HuH-7 (cell line): ENCODE measurements at places on chromosomes 2 and 18.

GRCh38 chr18:74836296-74837139, 238.8 kb downstream of the ZNF407 start:
- no peak for DNase-seq

GRCh38 chr18:74906184-74906583, 302.8 kb downstream of the PTGR3 start:
- DNase-seq, result no peak

DNA sequence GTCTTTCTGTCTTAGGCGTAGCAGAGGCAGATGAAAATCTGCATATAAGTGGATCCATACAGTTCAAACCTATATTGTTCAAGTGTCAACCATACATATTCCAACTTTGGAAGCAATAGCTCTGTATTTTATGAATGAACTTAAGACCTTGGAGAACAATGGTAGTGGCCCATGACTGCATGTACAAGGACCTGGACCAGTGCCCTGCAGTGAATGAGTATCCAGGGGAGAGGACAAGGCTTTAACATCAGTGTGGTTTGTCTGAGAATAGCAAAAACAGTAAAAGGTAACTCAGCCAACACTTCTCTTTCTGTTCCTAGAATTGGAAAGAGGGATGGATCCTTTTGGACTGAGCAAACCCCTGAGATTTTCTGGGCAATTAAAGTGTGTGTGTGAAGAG, 230.8 kb upstream of the LINC00305 start:
- no peak for DNase-seq

DNA sequence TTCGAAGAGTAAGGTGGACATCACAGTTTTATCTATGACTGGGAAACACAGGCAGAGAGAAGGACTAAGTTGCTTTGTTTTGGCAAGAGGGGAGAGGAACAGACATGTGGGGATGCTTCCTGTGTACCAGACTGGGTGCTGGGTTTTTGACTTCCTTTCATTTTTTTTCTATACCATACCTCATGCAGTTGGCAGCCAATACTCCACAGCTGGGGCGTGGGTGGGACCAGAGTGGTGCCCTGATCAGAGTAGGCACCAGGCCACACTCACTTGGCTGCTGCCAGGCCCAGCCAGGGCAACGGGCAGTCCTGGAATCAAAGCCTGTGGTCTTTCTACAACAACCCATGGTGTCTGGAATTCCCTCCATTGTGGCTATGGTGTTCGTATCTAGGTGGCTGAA, 45.2 kb downstream of the SH3RF3 start:
- DNase-seq, result no peak

DNA sequence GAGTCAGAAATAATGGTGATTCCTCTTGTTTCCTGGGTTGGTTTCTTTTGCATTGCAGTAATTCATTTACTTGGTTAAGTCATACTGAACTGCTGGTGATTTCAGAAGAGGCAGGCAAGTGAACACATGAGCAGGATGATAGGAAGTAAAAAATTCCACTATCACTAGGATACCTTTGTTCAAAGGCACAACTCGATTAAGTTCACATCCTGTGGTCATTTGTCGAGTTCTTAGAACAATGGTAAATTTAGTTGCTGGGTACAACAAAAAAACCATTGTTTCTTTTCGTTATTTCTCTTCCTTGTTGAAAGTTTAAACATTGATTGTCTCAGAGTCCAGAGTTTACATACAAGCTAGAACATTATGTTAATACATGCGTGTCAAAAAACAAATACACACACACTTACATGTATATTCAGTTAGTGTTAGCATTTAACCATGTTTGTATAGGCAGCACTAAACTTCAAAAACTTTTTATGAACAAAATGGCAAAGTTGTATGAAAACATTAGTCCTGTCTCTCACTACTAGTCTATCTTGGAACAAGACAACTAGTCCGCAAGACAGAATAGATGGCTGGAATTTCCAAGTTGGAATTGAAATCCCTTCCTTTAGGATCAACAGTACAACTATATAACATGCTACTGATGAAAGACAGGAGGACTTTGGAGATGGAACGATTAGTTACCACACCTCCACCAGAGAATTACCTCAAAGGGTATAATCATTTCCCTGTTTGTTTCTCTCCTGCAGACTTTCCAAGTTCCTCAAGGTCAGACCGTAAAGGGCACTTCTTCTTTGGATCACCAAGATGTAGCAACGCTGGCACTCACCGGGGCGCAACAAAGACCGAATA, 26.2 kb downstream of the STK39 start:
- no peak for DNase-seq

- no peak for DNase-seq
These were observed 213.6 kb downstream of the NR4A2 start for GRCh38 chr2:156118753-156119416.

- DNase-seq, result peak; percentile 44
These were observed 770 bp downstream of the ZNF396 start for GRCh38 chr18:35376393-35376741.

GRCh38 chr2:111196435-111196834, 75.7 kb downstream of the BCL2L11 start:
- no peak for DNase-seq

DNA sequence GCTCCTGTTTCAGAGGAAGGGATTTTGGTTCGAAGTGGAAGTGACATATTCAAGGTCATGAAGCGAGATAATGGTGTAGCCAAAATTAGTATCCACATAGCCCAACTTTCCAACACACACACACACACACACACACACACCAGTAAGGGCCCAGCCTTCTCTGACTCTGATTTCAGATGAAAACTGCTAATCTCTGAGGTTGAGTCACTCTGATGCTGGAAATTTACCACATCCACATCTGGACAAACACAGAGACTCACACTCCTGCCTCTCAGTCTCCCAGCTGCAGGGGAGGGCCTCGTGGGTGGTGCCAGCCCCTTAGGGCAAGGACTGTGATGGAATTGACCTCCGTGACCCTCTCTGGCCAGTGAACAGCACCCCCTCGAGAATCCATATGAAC, 29.0 kb upstream of the SLC35F6 start:
- no peak for DNase-seq

DNA sequence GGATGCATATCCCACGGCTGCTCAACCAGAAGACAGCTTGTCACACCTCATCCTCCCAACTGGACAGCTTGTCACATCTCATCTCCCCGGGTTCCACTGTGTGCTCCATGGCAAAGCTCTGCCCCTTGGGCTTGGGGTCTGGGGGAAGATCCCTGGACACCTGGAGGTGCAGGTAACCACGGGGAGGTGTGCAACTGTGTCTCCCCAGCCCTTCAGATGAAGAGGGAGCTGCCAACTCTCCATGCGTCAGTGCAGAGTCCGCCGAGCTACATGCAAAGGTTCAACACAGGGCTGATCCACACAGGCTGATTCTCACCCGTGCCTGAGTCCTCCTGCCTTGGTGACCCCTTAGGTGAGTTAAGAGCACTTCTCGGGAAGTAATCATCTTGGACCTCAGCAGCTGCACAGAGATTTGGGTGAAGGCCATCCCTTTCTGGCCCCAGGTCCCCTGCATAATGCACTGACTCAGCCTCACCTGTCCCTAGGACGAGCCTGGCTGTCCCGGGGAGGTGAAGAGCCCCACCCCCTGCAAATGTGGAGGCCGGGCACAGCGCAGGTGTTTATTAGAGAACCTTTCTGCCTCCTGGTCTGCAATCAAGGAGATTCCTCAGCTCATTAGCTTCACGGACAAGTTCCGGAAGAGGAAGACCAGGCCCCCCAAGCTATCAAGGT, 157.9 kb downstream of the PXDN start:
- DNase-seq, result no peak

GRCh38 chr18:8948011-8948410, 154.5 kb upstream of the NDUFV2 start:
- no peak for DNase-seq

- no peak for DNase-seq
These were observed 442.9 kb upstream of the HNRNPA3 start for GRCh38 chr2:176769499-176770370.

DNA sequence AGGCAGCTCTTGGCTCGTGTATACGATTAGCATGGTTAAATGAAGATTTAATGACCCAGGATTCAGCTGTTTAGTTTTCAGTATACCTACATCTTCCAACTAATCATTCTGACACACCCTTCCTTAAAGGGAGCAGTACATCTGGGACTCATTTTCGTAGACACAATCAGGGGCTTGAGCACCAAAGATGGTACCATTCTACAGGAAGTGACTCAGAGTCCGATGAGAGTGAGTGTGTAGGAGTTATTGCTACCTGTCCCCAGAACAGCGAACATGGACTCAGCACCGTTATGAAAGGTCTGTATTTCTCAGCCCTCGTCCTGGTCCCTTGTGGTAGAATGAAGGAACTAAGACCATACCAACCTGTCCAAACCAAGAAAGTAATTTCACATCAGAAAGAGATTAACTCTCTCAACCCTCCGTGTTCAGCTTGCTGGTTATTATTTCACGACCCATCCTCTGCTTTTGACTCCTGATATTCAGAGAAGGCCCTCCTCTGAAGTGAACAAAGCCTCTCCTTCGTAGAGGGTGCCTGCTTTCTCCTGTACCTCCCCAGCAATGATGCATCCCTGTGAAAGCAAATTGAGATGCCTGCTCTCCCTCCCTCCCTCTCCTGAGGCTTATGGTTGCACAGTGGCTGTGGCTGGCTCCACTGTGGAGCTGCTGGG, 214.8 kb downstream of the MTX2 start:
- no peak for DNase-seq

DNA sequence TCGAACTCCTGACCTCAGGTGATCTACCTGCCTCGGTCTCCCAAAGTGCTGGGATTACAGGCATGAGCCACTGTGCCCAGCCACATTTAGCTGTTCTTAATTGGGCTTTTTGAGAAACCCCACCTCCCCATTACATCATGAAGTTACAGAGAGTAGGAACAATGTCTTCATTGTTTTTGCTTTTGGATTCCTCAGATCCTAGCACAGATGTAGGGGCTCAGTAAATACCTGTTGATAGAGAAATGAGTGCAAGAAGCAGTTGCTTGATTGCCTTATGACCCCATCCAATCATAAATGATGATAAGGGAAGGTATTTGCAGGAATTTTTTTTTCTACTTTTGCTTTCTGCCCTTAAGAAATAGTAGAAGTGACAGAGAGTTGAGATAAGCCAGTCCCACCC, 25.4 kb downstream of the GREB1L start:
- DNase-seq, result peak; percentile 48

- DNase-seq, result no peak
These were observed 427.7 kb downstream of the CDH2 start for GRCh38 chr18:27749194-27749593.

- DNase-seq, result no peak
These were observed 220.2 kb downstream of the CLIP4 start for GRCh38 chr2:29335396-29335795.

DNA sequence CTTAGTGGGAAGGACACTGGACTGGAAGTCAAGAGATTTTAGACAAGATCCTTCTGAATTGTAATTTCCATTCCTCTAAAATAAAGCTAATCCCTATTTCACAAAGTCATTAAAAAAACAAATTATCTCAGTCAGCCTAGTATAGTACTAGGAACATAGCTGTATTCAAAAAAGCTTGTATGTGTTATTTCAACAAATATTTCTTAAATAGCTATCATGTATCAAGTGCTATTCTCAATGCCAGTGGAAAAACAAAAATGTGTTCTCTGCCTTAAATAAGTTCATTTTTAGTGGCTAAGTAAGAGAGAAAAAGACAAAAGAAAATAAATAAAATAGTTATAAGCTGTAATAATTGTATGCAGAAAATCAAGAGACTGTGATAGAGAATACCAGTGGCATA, 541.8 kb upstream of the CDH2 start:
- no peak for DNase-seq

DNA sequence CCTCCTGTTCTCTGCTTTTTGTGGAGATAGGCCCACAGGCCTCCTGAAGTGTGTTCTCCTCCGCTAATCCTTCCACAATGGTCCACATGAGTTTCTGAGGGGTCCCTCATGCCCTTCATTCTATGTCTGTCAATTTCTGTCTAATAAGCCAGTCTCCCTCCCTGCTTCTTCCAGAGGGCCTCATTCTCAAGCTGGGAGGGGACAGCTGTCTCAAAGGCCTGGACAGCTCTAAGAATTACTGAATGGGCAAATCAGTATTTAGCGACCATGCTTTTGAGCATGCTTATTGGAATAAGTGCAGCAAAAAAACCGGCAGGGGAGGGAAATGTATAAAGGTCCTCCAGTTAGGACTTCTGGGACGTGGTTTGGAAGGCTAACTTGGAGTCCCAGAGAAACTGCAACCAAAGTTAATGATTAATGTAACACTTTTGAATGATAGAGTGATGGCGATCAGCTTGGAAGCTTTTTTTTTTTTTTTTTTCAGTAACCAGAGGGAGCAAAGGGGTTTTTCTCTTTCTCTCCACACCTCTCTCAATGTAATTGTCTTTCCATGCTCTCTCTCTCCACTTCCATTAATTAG, 890.7 kb upstream of the POU3F3 start:
- DNase-seq, result no peak

- DNase-seq, result no peak
These were observed 260.4 kb upstream of the SIX3 start for GRCh38 chr2:44680983-44681531.

- DNase-seq, result no peak
These were observed 146.3 kb upstream of the SKOR2 start for GRCh38 chr18:47397671-47398319.

DNA sequence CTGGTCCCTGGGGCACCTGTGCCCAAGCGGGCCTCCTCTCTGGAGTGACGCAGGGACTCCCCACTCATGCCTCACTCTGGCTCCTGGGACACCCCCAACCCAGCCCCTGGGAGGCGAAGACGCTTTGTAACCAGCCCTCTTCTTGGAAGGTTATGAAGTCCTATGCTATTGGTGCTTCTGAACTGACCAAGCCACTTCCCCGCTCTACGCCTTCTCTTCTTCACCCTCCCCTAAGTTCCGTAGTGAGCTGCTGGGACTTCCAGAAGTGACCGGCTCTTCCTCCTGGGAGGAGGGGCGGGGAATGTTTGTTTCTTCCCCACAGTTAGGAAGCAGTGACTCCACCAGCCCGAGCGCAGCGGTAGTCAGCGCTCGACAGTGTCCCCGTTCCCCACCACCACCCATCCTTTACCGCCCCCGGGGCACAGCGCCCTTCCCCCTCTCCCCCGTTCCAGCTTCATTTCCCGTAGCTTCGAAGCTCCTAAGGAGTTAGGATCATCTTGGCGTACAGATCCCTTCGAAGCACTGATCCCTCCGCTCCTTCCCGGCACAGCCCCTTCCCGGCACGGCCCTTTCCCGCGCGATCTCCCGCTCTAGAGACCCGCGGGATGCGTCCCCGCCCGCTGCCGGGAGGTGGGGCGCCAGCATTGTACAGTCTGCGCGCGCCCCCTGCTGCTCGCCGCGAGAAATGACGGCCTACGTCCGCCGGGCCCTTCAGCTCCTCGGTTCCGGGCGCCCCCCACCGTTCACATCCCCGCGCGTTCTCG, 25.3 kb upstream of the NOTO start:
- DNase-seq, result peak; percentile 95

- no peak for DNase-seq
These were observed 17.9 kb upstream of the INPP4A start for GRCh38 chr2:98426771-98427170.
